RCC 7860 (cell line): ENCODE measurements at places on chromosomes 16 and 17.

- DNase-seq = no peak
These were observed 14.4 kb downstream of the B9D1 start for GRCh38 chr17:19348081-19348650.

- no peak for DNase-seq
These were observed 806 bp upstream of the CYB561 start for GRCh38 chr17:63446753-63447470.

DNA sequence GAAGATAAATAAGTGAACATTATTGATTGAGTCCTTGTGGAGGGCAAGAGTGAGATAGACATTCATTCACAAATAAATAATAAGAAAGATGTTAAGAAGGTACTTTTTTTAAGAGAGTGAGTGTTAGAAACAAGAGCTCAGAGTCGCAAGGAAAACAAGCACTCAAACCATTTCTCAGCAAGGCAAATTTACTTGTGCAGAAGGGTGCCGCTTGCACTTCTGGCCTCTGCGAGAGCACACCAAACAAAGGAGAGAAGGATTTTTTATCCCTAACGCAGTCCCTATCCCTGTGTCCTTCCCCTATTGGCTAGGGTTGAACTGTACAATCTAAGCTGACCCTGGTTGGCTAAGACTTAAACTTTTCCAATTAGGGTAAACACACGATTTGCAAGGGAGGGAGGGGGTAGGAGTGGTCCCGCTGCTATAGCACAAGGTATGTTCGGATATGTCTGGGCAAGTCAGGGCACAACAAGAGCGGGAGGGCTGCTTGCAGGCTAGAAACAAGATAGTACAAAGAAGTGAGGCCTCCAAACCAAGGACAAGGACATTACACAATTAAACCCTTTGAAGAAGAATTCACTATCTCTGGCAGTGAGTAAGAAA, 156.2 kb downstream of the PPM1E start:
- DNase-seq = no peak

- no peak for DNase-seq
These were observed 68.5 kb upstream of the PMFBP1 start for GRCh38 chr16:72240466-72240865.

DNA sequence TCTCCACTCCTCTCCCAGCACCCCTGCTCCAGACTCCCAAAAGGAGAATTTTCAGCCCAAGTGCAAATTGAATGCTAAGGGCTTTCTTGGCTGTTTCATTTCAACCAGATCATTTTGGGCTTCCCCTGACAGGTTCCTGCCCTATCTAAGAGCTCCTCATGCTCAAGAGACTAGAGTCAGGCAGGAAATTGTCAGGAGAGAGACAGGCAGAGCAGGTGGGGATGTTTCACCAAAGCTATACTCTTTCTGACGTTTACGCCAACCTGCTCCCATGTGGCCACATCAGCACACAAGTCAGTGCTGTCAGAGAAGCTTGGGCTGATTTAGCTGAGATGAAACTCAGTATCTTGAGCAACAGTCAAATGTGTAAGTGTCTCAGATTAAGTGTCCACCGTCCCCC, 31.4 kb downstream of the HIC1 start:
- no peak for DNase-seq

GRCh38 chr17:58285422-58285810, 4.7 kb upstream of the MPO start:
- no peak for DNase-seq

GRCh38 chr16:5870886-5871691, 773.5 kb upstream of the EEF2KMT start:
- DNase-seq = no peak

DNA sequence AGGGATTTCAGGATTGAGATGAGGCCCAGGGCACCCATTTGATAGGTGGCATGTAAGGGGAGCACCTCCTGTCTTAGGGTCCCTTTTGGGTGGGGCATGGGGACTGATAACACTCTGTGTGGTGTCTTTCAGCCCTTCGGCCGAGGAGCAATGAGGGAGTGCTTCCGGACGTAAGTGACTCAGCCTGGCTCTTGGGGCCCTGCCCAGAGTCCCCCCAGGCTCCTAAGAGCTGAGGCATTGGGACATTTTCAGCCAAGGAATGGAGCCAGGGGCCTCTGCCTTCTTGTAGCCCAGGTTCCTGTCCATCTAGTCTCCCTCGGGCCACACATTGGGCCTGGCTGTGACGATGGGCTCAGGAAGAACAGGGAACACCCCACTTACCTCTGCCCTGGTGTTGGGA, 44.4 kb downstream of the EEF2K start:
- DNase-seq = no peak

GRCh38 chr17:65876985-65877384, 314.9 kb downstream of the CEP112 start:
- DNase-seq = no peak

DNA sequence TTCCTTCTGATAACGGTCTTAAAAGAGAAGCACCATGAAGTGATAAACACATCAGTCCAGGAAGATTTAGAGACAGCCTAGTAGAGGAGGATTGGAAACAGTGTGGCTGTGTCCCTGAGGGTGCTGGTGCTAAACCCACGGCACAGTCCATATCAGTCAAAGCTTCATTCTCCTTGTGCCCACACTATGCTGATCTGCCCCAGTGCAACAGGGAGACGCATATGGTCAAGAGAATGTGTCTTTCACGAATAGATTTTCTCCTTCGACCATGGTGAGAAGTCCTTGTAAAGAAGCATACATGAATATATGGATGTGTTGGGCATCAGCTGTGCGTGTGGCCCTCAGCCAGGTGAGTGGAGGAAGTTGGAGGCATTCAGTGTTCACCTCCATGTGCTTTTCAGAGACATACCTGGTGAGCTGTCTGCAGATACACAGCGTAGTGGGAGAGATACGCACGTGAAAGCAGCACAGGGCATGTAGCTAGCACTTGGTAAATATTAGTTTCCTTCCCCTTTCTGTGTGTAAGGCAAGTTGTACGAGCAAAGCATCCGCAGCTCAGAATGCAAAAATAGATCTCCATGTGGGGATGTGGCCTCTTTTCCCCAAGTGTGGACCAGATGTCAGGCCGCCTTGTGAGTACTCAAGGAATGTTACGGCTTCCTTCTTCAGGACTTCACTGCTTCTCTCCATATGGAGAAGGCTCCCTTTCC, 29.4 kb downstream of the HLF start:
- no peak for DNase-seq

GRCh38 chr17:74703311-74703710, 9.4 kb downstream of the CD300LF start:
- DNase-seq = no peak
